ENCODE measurements at places on chromosomes 2 and 18. TPM values are rescaled to one million over a fixed set of nuclear protein-coding genes. Genes with fewer than 3 reads are reported as not detected.

Gene EN1
- total RNA-seq = 0.29 TPM

- no peak overlapping the region for H3K4me3 ChIP-seq
- H3K27me3 ChIP-seq = no peaks in the 10 kb centered on the region
- H3K36me3 ChIP-seq = no peaks in the 10 kb centered on the region
- H3K27ac ChIP-seq = no peak overlapping the region
- peak; percentile 9 for DNase-seq
Measured at GRCh38 chr2:42826231-42826630, 33.8 kb upstream of the HAAO start.

DNA sequence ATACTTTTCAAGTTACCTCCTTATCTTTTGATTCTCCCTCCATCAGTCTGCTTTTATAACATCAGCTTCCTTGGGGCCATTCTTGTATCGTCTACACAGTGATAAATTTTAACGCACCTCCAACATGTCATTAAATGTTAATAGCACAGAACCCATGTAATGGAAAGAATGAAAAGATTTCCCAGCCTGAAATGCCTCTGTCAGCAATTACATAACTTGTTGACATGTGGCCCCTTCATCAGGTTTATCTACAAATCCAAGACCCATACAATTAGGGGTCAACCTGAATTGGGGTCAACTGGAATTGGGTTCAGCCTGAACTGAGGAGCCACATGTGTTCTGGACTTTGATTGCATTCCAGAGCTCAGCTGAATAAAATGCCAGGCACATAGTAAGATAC, 148.2 kb upstream of the KLF7 start:
- no peaks in the 10 kb centered on the region for H3K36me3 ChIP-seq
- no peak overlapping the region for H3K27ac ChIP-seq
- H3K4me1 ChIP-seq = no peaks in the 10 kb centered on the region
- no peak for DNase-seq
- H3K27me3 ChIP-seq = no peaks in the 10 kb centered on the region
- no peak overlapping the region for H3K4me3 ChIP-seq

- no peaks in the 10 kb centered on the region for H3K4me1 ChIP-seq
- H3K36me3 ChIP-seq = no peaks in the 10 kb centered on the region
- H3K27ac ChIP-seq = no peak overlapping the region
- H3K27me3 ChIP-seq = no peaks in the 10 kb centered on the region
Measured at GRCh38 chr2:5969303-5969702, 277.1 kb downstream of the SOX11 start.

- no peaks in the 10 kb centered on the region for H3K4me1 ChIP-seq
- H3K27ac ChIP-seq = no peak overlapping the region
- no peak for DNase-seq
- H3K4me3 ChIP-seq = no peak overlapping the region
- H3K27me3 ChIP-seq = no peaks in the 10 kb centered on the region
- H3K36me3 ChIP-seq = no peaks in the 10 kb centered on the region
Measured at GRCh38 chr2:147255812-147256211, 589.0 kb upstream of the ACVR2A start.

Gene ASB18
- not detected for total RNA-seq

Gene ASPRV1
- 1.6 TPM for total RNA-seq

Gene TRAF3IP1
- 15.7 TPM for total RNA-seq

- H3K27ac ChIP-seq = no peak overlapping the region
- H3K36me3 ChIP-seq = peaks cover 6% of the 10 kb centered on the region
- no peak for DNase-seq
- H3K4me1 ChIP-seq = no peaks in the 10 kb centered on the region
- no peak overlapping the region for H3K4me3 ChIP-seq
Measured at GRCh38 chr2:101038455-101039255, 36.6 kb downstream of the RPL31 start.

GRCh38 chr2:33958591-33958990, 359.5 kb upstream of the FAM98A start:
- no peaks in the 10 kb centered on the region for H3K27me3 ChIP-seq
- no peak for DNase-seq
- no peak overlapping the region for H3K4me3 ChIP-seq

GRCh38 chr2:71615767-71616730, 162.7 kb downstream of the DYSF start:
- no peak overlapping the region for H3K27ac ChIP-seq
- DNase-seq = peak; percentile 12
- H3K27me3 ChIP-seq = no peaks in the 10 kb centered on the region
- H3K4me1 ChIP-seq = no peaks in the 10 kb centered on the region

GRCh38 chr2:187302586-187302985, 145.5 kb downstream of the CALCRL start:
- no peaks in the 10 kb centered on the region for H3K36me3 ChIP-seq
- H3K27me3 ChIP-seq = no peaks in the 10 kb centered on the region
- no peak overlapping the region for H3K27ac ChIP-seq
- no peaks in the 10 kb centered on the region for H3K4me1 ChIP-seq
- no peak overlapping the region for H3K4me3 ChIP-seq

Gene THUMPD2
- total RNA-seq = 38.2 TPM

Gene TSPYL6
- not detected for total RNA-seq

DNA sequence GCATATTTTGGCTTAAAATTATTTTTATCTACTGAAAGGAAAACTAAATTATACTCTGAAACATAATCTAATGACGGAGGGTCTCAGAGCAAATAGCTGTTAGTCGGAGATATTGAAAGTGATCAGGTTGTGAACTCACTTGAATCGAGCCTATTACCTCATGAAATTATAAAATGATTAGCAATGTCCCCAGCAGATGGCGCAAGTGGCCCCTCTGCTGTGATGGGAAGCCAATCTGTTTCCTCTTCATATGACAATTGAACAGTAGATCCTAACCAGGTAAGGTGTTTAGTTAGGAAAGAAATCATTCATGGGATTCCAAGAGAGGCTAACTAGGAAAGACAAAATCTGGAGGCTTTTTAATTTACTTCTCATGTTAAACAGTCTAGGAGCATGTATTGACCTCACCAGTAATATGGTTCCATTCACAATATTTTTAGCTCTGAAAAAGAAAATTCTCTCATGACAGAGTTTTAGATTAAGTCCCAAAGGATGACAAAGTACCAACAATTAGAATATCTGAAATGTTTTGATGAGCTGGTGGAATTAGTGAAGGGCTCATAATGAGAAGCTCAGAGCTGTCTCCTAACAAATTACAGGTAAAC, 29.9 kb upstream of the MPPE1 start:
- no peak overlapping the region for H3K27ac ChIP-seq
- no peaks in the 10 kb centered on the region for H3K36me3 ChIP-seq
- peak; percentile 73 for DNase-seq
- H3K4me1 ChIP-seq = no peaks in the 10 kb centered on the region

- no peak for DNase-seq
- H3K36me3 ChIP-seq = no peaks in the 10 kb centered on the region
- no peak overlapping the region for H3K27ac ChIP-seq
- no peaks in the 10 kb centered on the region for H3K27me3 ChIP-seq
Measured at GRCh38 chr2:26579025-26579722, 62.0 kb downstream of the CIB4 start.

GRCh38 chr2:238104691-238105371, 4.7 kb downstream of the ESPNL start:
- H3K27ac ChIP-seq = no peak overlapping the region
- H3K4me3 ChIP-seq = no peak overlapping the region
- no peaks in the 10 kb centered on the region for H3K4me1 ChIP-seq
- no peaks in the 10 kb centered on the region for H3K27me3 ChIP-seq
- no peak for DNase-seq

GRCh38 chr2:110221938-110222337, 9.6 kb upstream of the MTLN start:
- H3K27ac ChIP-seq = no peak overlapping the region
- no peaks in the 10 kb centered on the region for H3K36me3 ChIP-seq
- DNase-seq = no peak

DNA sequence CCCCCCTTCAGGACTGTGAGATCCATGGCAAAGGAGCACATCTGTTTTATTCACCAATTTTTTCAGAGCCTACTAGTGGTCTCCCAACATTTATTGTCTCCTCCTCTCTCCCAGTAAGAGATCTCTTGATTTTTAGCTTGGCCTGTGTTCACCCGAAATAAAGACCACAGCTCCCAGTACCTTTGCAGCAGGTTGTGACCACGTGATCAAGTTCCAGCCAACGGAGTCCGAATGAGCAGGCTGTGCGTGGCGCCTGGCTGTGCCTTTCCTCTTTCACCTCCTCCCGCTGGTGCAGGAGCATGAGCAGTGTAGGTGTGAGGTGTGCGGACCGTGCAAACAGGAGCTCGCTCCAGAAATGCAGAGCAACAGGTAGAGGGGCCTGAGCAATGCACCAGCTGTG, 143.6 kb upstream of the GLI2 start:
- no peaks in the 10 kb centered on the region for H3K27me3 ChIP-seq
- H3K36me3 ChIP-seq = no peaks in the 10 kb centered on the region
- H3K27ac ChIP-seq = no peak overlapping the region
- no peak for DNase-seq
- no peak overlapping the region for H3K4me3 ChIP-seq

GRCh38 chr2:16091576-16092282, 151.4 kb downstream of the MYCN start:
- no peaks in the 10 kb centered on the region for H3K36me3 ChIP-seq
- no peaks in the 10 kb centered on the region for H3K4me1 ChIP-seq
- no peak overlapping the region for H3K27ac ChIP-seq
- no peak overlapping the region for H3K4me3 ChIP-seq
- DNase-seq = no peak

DNA sequence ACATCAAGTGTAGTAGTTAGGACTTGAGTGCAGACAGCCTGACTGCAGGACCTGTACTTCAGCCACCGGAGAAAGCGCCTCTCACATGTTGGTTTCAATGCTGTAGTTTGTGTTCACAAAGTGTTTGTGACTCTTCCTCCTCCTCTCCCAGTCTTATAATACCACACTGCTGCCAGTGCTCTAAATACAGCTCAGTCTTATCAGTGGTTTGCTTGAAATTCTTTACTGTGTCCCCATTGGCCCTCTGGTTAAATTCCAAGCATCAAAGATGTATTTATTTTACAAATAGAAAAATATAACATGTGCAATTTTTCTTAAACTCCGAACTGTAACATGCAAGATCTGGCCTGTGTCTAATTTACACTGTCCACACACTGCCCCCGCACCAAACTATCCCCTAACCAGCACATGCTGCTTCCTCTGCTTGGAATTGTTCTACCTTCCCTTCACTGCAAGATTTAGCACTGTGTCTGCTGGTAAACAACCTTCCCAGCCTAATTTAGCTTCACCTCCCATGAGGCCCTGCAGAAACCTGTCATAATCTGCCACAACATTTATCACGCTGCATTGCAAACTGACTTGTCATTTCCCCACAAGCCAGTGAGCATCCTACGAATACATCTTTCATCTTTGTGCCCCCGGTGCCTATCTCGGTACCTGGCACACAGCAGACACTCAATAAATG, 77.1 kb downstream of the SUMO1 start:
- H3K4me3 ChIP-seq = no peak overlapping the region
- H3K27me3 ChIP-seq = no peaks in the 10 kb centered on the region
- peaks cover 4% of the 10 kb centered on the region for H3K4me1 ChIP-seq
- DNase-seq = no peak

GRCh38 chr2:239533569-239534316, 132.9 kb upstream of the HDAC4 start:
- H3K36me3 ChIP-seq = no peaks in the 10 kb centered on the region
- H3K4me3 ChIP-seq = no peak overlapping the region
- no peak overlapping the region for H3K27ac ChIP-seq
- DNase-seq = no peak
- H3K27me3 ChIP-seq = peaks cover 5% of the 10 kb centered on the region
- H3K4me1 ChIP-seq = no peaks in the 10 kb centered on the region

DNA sequence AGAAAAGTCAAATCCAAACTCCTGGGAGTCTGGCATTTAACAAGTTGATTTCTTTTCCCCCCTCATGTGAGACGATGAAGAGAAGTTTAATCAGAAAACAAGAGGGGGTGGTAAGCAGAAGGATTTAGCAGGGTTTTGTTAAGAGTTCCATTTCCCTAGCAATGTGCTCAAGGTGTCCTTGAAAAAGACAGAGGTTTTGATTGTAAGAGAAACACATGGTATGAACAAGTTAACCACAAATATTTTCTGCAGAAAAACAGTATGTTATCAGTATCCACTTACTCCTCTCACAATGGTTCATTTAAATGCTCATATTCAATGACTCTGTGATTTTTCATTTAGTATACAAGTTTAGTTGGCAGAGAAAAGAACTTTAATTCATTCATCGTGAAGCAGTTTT, 26.8 kb downstream of the LAMA1 start:
- H3K36me3 ChIP-seq = no peaks in the 10 kb centered on the region
- H3K4me3 ChIP-seq = no peak overlapping the region
- H3K27ac ChIP-seq = peak overlapping the region; percentile 41
- no peak for DNase-seq
- H3K27me3 ChIP-seq = no peaks in the 10 kb centered on the region

Gene TRPM8
- total RNA-seq = not detected

GRCh38 chr18:32091724-32092421, at the start of gene RNF138:
Gene RNF138, plus strand, starts transcription at chr18:32091874. Its CDS starts 903 bp downstream, at chr18:32092777.
- no peaks in the 10 kb centered on the region for H3K27me3 ChIP-seq
- H3K36me3 ChIP-seq = no peaks in the 10 kb centered on the region
- H3K4me3 ChIP-seq = peak within 1 kb of the TSS; percentile 91
- DNase-seq = peak; percentile 85
